CD4-positive, alpha-beta memory T cell (primary cell): ENCODE measurements at places on chromosomes 12 and 14. TPM values are rescaled to one million over a fixed set of nuclear protein-coding genes. Genes with fewer than 3 reads are reported as not detected.

Gene LGR5
- not detected for polyA plus RNA-seq

GRCh38 chr14:58824106-58824505 is 186.3 kb downstream of the DACT1 start:
- no peak overlapping the region for H3K4me3 ChIP-seq
- H3K36me3 ChIP-seq, result no peaks in the 10 kb centered on the region
- H3K4me1 ChIP-seq, result no peaks in the 10 kb centered on the region
- H3K27me3 ChIP-seq, result no peaks in the 10 kb centered on the region
- H3K27ac ChIP-seq, result no peak overlapping the region

- peak overlapping the region; percentile 79 for H3K27ac ChIP-seq
- no peaks in the 10 kb centered on the region for H3K27me3 ChIP-seq
- H3K4me1 ChIP-seq, result peaks cover 87% of the 10 kb centered on the region
- no peaks in the 10 kb centered on the region for H3K36me3 ChIP-seq
- DNase-seq, result no peak
Measured at GRCh38 chr12:47820631-47821345, 1.1 kb upstream of the HDAC7 start.

Gene KRT3
- polyA plus RNA-seq, result not detected

DNA sequence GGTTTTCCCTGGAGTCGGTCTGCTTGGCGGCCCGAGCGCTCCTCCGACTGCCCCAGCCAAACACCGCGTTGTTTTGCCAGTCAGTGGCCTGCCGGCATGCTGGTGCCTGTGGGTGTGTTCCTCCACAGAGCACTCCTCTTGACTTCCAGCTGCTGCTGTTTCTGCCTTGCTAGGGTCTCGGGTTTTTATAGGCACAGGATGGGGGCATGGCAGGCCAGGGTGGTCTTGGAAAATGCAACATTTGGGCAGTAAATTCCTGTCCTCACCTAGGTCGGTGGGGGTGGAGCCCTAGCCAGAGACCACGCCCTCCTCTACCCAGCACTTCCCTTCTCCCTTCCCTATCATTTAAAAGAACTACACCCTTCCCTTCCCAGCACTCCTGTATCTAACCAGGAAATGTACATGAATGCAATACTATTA is 34.7 kb upstream of the VASH1 start:
- H3K4me1 ChIP-seq, result no peaks in the 10 kb centered on the region
- no peak for DNase-seq
- H3K4me3 ChIP-seq, result no peak overlapping the region
- no peaks in the 10 kb centered on the region for H3K36me3 ChIP-seq

DNA sequence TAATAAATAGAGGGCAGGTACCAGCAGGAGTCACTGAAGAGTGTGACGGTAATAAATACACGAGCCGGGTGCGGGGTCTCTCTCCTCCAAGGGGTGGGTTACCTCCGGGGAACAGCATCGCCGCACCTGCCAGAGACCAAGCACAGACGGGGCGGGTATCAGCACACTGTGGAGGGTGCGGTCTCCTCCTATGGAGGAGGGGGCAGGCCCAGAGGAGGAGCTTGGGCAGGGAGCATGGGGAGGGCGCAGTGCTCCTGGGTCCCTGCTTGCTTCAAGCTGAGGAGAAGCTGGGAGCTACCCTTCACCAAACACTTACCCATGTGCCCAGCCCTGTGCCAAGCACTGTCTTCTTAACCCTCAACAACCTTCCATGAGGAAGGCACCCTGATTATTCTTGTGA is 12.8 kb downstream of the PGF start:
- no peak for DNase-seq
- peaks cover 50% of the 10 kb centered on the region for H3K4me1 ChIP-seq
- no peak overlapping the region for H3K4me3 ChIP-seq
- no peaks in the 10 kb centered on the region for H3K36me3 ChIP-seq
- H3K27ac ChIP-seq, result peak overlapping the region; percentile 55

Gene LUM
- polyA plus RNA-seq, result not detected

DNA sequence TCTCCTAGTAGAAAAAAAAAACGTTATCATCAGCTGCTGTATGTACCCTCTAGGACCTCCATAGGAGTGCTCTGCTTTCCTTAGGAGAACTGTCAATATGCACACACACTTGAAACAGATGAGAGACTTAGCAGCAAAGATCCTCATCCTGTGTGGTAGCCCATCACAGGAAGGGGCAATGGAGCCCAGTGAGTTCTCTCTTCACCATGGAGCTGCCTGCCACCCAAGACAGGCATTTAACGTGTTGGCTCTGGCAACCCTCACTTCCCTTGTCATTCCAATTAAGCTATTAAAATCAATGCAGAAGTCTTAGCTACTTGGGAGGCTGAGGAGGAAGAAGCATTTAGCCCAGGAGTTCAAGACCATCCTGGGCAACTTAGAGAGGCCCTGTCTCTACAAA is 64.8 kb upstream of the PLEKHA5 start:
- no peak overlapping the region for H3K27ac ChIP-seq
- DNase-seq, result no peak

Gene TAS2R42
- not detected for polyA plus RNA-seq

Gene CAPZA3
- polyA plus RNA-seq, result not detected

Gene MMP19
- polyA plus RNA-seq, result not detected

GRCh38 chr12:120649442-120650232 is 9.2 kb downstream of the CABP1 start:
- H3K4me1 ChIP-seq, result peaks cover 9% of the 10 kb centered on the region
- H3K36me3 ChIP-seq, result no peaks in the 10 kb centered on the region
- H3K27ac ChIP-seq, result no peak overlapping the region
- no peak for DNase-seq

Gene SLC25A21
- not detected for polyA plus RNA-seq

DNA sequence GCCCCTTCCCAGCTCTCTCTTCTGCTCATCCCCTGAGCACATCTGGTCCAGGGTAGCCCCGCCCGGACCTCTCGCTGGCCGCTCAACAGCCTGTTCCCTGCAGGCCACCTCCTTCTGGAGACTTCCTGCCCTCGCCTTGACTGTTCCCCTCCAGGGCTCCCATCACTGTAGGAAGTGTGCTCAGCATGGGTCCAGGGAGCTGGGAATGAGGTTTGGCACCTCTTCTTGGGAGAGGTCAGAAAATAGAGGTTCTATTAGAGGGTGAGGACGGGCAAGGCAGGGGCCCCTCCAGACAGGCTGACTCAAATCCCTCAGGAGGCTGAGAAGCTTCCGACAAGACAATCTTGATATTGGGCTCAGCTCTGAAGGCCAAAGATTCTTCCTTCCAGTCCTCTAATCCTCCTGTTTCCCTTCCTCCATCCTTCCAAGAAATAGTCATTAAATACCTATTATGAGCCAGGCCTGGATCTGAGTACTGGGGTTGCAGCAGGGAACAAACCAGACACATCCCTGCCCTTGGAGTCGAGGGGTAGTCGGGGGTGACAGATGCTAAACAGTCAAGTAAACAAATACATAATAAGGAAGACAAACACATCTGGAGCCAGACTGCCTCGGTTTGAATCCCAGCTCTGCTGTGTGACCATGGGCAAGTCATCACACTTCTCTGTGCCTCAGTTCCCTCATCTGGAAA is 30.6 kb downstream of the CMKLR1 start:
- peaks cover 40% of the 10 kb centered on the region for H3K4me1 ChIP-seq
- H3K27me3 ChIP-seq, result no peaks in the 10 kb centered on the region
- no peaks in the 10 kb centered on the region for H3K36me3 ChIP-seq
- no peak overlapping the region for H3K4me3 ChIP-seq
- no peak for DNase-seq

GRCh38 chr12:92070864-92071445 is 74.7 kb downstream of the BTG1 start:
- H3K4me1 ChIP-seq, result no peaks in the 10 kb centered on the region
- no peak for DNase-seq
- H3K36me3 ChIP-seq, result no peaks in the 10 kb centered on the region
- H3K27ac ChIP-seq, result no peak overlapping the region
- H3K27me3 ChIP-seq, result no peaks in the 10 kb centered on the region
- no peak overlapping the region for H3K4me3 ChIP-seq

Gene RNASE4
- polyA plus RNA-seq, result 1.6 TPM

Gene LYZ
- 7.7 TPM for polyA plus RNA-seq

DNA sequence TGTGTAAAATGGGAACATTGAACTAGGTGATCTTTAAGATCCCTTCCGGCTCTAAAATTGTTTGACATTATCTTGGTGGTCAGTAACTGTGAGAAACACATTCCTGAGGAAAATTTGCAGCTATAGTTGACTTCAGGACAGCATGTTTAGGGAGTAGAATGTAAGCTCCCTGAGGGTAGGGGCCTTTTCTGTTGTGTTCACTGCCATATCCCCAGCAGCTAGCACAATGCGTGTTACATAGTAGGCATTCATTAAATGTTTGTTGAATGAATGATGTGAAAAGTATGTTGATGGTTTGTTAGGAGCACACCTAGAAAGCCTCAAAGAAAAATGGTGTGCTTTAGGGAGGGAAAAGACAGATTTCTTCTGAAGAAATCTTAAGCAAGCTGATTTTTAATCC is 38.5 kb upstream of the KCNMB4 start:
- no peak overlapping the region for H3K27ac ChIP-seq
- no peak overlapping the region for H3K4me3 ChIP-seq
- H3K36me3 ChIP-seq, result peaks cover 8% of the 10 kb centered on the region
- peaks cover 3% of the 10 kb centered on the region for H3K4me1 ChIP-seq

- no peak overlapping the region for H3K4me3 ChIP-seq
- DNase-seq, result no peak
- no peaks in the 10 kb centered on the region for H3K27me3 ChIP-seq
- H3K27ac ChIP-seq, result no peak overlapping the region
- H3K36me3 ChIP-seq, result no peaks in the 10 kb centered on the region
Measured at GRCh38 chr12:96085475-96085874, 50.1 kb upstream of the LTA4H start.

Gene SYNDIG1L
- not detected for polyA plus RNA-seq

Gene TESPA1
- polyA plus RNA-seq, result 105 TPM

DNA sequence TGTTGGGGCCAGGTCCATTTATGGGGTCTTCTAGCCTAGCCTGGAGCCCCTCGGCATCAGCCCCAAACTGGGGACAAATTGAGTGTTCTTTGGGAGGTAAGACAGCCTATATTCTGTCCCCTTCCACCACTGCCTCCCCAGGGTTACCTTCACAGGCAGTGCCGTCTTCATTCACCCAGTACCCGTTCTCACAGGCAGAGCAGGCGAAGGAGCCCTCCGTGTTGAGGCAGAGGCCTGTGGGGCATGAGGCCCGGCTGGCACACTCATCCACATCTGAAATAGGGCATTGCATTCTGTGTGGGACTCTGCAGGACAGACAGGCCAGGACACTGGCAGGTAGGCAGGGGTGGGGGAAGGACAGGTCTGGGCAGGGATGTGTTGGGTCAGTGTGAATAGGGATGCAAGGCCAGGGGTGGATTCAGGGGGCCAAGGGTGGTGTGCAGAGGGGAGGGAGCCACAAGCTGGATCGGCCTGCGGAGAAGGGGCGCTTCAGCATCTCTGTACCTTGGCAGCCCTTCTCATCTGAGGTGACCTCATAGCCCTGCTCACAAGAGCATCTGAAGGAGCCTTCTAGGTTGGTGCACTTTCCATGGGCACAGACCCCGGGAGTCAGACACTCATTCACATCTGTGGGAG is 16.1 kb downstream of the ISCA2 start:
- no peaks in the 10 kb centered on the region for H3K27me3 ChIP-seq
- peaks cover 6% of the 10 kb centered on the region for H3K4me1 ChIP-seq
- no peak overlapping the region for H3K4me3 ChIP-seq
- no peak for DNase-seq
- no peak overlapping the region for H3K27ac ChIP-seq

Gene HECTD4
- polyA plus RNA-seq, result 6.7 TPM

DNA sequence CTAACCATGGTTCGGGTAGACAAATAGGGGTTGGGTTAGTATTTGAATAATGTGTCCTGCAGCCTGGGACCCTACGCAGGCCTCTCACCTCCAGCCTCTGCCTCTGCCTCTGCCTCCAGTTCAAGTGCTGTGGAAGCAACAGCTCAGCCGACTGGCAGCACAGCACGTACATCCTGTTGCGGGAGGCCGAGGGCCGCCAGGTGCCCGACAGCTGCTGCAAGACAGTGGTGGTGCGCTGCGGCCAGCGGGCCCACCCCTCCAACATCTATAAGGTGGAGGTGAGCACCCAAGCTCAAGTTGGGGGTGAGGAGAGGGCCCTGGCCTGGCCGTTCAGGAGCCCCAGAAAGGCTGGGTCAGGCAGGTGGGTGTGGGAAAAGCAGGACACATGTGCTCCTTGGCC is 55.9 kb downstream of the TSPAN11 start:
- no peak for DNase-seq
- no peak overlapping the region for H3K4me3 ChIP-seq
- no peaks in the 10 kb centered on the region for H3K36me3 ChIP-seq
- H3K27me3 ChIP-seq, result no peaks in the 10 kb centered on the region

Gene ASCL1
- not detected for polyA plus RNA-seq

Gene ACIN1
- 20.5 TPM for polyA plus RNA-seq

Gene LRFN5
- not detected for polyA plus RNA-seq

Gene CCDC184
- 0.15 TPM for polyA plus RNA-seq

- H3K27ac ChIP-seq, result peak overlapping the region; percentile 98
- DNase-seq, result no peak
- H3K4me3 ChIP-seq, result peak overlapping the region; percentile 37
- H3K27me3 ChIP-seq, result no peaks in the 10 kb centered on the region
- peaks cover 97% of the 10 kb centered on the region for H3K4me1 ChIP-seq
Measured at GRCh38 chr14:99240627-99241324, 31.2 kb downstream of the BCL11B start.

GRCh38 chr14:86404425-86404824 is 874.5 kb downstream of the FLRT2 start:
- no peak overlapping the region for H3K27ac ChIP-seq
- H3K4me1 ChIP-seq, result no peaks in the 10 kb centered on the region
- H3K4me3 ChIP-seq, result no peak overlapping the region
- H3K36me3 ChIP-seq, result no peaks in the 10 kb centered on the region

DNA sequence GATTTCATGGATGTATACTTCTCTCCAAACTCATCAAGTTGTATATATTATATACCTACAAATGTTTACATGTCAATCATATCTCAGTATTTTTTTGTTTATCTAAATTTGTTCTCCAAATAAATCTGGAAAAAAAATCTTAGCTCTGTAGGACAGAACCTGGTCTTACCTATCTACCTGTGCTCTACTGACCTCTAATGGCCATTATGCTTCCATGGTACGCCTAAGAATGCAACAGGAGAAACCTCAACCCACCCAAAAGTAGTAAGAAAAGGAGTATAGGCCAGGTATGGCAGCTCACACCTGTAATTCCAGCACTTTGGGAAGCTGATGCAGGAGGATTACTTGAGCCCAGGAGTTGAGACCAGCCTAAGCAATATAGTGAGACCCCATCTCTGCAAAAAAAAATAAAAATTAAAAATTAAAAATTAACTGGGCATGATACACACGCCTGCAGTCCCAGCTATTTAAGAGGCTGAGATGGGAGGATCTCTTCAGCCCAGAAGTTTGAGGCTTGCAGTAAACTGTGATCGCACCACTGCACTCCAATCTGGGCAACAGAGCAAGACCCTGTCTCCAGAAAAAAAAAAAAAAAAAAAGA is 8.7 kb downstream of the OR11H4 start:
- H3K36me3 ChIP-seq, result no peaks in the 10 kb centered on the region
- H3K27me3 ChIP-seq, result no peaks in the 10 kb centered on the region
- no peak overlapping the region for H3K4me3 ChIP-seq
- H3K27ac ChIP-seq, result no peak overlapping the region

GRCh38 chr12:61422786-61423185 is 837.4 kb upstream of the USP15 start:
- no peaks in the 10 kb centered on the region for H3K4me1 ChIP-seq
- no peak overlapping the region for H3K4me3 ChIP-seq
- no peaks in the 10 kb centered on the region for H3K27me3 ChIP-seq
- no peaks in the 10 kb centered on the region for H3K36me3 ChIP-seq
- no peak for DNase-seq
